ENCODE measurements at places on chromosomes 5 and 9. TPM values are rescaled to one million over a fixed set of nuclear protein-coding genes. Genes with fewer than 3 reads are reported as not detected.
A peak's percentile ranks its signal among the peaks of the same experiment; 100 is the strongest.

- no peaks in the 10 kb centered on the region for H3K36me3 ChIP-seq
- H3K4me3 ChIP-seq, result no peak overlapping the region
- no peak overlapping the region for H3K27ac ChIP-seq
- no peaks in the 10 kb centered on the region for H3K4me1 ChIP-seq
These were observed 201.9 kb downstream of the ZNF608 start for GRCh38 chr5:124544366-124545055.

DNA sequence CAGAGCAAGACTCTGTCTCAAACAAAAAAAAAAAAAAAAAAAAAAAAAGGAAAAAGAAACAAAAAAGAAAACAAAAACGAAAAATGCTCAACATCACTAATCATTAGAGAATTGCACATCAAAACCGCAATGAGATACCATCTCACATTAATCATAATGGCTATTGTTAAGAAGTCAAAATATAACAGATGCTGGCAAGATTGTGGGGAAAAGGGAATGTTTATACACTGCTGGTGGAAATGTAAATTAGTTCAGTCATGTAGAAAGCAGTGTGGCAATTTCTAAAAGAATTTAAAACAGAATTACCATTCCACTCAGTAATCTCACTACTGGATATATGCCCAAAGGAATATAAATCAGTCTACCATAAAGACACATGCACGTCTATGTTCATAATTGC is 50.4 kb upstream of the PRR16 start:
- H3K4me1 ChIP-seq, result no peaks in the 10 kb centered on the region
- no peak overlapping the region for H3K4me3 ChIP-seq
- DNase-seq, result no peak
- no peak overlapping the region for H3K27ac ChIP-seq
- no peaks in the 10 kb centered on the region for H3K27me3 ChIP-seq
- no peaks in the 10 kb centered on the region for H3K36me3 ChIP-seq

- H3K27ac ChIP-seq, result no peak overlapping the region
- no peaks in the 10 kb centered on the region for H3K4me1 ChIP-seq
- H3K27me3 ChIP-seq, result no peaks in the 10 kb centered on the region
- no peaks in the 10 kb centered on the region for H3K36me3 ChIP-seq
- H3K4me3 ChIP-seq, result no peak overlapping the region
These were observed 209.4 kb downstream of the GLIS3 start for GRCh38 chr9:4090491-4090890.

DNA sequence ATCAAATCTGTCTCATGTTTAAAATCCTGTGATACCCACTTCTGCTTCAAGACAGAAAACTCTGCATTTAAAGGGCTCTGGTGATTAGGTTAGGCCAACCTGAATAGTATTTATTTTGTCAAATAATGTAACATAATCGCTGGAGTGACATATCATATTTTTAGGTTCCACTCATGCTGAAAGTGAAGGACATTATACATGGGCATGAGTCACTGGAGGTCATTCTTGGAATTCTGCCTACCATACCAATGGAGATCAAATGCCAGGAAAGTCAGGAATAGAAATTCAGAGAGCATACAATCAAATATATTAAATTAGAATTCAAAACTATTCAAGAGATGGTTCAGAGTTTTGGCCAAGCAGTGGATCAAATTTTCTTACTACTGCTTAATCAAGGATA is 97.1 kb upstream of the PRSS3 start:
- no peak overlapping the region for H3K27ac ChIP-seq
- no peaks in the 10 kb centered on the region for H3K4me1 ChIP-seq
- H3K4me3 ChIP-seq, result no peak overlapping the region
- no peak for DNase-seq

DNA sequence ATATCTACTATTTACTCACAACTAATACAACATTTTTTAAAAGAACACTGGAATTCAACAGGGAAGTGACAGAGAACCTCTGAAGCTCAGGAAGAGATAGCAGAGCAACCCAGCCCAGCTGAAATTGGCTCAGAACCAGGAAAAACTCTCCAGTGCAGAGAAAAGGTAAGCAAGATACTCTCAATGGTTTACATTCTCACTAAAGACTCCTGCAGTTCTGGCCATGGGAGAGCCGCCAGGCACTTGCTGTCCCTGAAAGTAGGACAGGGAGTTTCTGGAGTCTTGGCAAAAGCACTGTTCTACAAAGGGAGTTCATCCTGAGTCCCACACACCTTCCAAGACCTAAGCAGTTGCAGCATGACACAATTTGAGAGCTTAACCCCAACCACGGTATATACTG is 330.8 kb downstream of the TRIM36 start:
- H3K27me3 ChIP-seq, result no peaks in the 10 kb centered on the region
- no peaks in the 10 kb centered on the region for H3K4me1 ChIP-seq
- DNase-seq, result no peak
- no peaks in the 10 kb centered on the region for H3K36me3 ChIP-seq

DNA sequence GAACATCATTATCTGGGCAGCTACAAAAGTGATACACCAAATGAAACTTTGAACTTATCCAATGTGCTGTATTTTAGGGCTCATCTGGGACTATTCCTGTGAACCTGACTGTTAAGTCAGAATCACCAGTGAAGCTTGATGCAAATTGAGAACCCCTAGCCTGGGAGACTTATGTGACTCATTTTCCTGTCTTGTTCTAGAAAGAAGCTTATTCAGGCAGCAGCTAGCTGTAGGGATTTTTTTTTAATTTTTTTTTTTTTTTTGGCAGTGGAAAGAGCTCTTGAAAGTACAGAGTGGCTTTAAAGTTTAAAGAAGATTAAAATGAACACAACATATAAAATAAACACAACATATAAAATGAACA is 81.1 kb upstream of the TNFAIP8 start:
- no peaks in the 10 kb centered on the region for H3K4me1 ChIP-seq
- no peaks in the 10 kb centered on the region for H3K36me3 ChIP-seq
- H3K27me3 ChIP-seq, result no peaks in the 10 kb centered on the region
- DNase-seq, result no peak
- no peak overlapping the region for H3K27ac ChIP-seq

DNA sequence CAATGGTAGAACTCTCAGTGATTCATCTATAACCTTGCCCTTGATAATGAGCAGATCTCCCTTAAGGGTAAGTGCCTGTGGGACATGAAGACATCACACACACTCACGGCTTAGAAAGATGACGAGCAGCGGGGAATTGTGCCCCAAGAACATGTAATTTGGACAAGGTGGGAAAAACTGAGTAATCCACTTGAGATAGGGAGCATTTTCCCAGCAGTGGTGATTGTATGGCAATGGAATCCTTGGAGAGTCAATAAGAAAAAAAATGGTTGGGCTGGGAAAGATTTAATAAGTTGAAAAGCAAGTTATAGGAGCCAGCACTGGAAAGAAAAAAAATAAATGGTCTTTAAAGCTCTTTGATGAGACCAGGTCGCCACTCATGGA is 193.1 kb downstream of the GLIS3 start:
- H3K4me3 ChIP-seq, result no peak overlapping the region
- peak overlapping the region; percentile 73 for H3K27ac ChIP-seq
- no peaks in the 10 kb centered on the region for H3K36me3 ChIP-seq
- no peak for DNase-seq
- peaks cover 3% of the 10 kb centered on the region for H3K4me1 ChIP-seq

DNA sequence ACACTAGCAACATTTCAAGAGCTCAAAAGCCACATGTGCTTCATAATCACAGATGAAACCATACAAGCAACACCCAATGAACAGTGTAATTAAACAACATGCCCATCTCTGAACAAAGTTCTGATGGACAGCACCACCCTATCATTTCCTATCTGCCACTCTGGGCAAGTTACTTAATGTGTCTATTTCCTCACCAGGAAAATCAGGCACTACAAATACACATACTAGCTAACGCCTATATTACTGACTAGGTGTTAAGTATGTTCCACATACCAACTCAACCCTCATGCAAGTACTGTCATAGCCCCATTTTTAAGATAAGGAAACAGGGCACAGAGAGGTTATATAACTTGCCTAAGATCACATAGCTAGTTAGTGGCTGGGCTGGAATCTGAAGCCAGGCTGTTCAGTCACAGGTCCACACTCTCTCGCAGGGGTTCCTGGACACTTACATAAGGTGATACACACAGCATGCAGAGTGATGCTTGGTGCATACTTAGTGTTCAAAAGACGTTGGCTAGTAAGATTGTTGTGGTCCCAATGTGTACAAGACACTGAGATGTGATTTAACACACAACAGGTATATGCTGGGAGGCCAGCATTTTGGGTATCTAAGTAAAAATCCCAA is 24.2 kb downstream of the CORO2A start:
- peaks cover 29% of the 10 kb centered on the region for H3K4me1 ChIP-seq
- no peaks in the 10 kb centered on the region for H3K36me3 ChIP-seq
- no peak overlapping the region for H3K4me3 ChIP-seq
- H3K27me3 ChIP-seq, result no peaks in the 10 kb centered on the region

- H3K4me3 ChIP-seq, result no peak overlapping the region
These were observed 9.3 kb downstream of the ZNF622 start for GRCh38 chr5:16456103-16456832.

DNA sequence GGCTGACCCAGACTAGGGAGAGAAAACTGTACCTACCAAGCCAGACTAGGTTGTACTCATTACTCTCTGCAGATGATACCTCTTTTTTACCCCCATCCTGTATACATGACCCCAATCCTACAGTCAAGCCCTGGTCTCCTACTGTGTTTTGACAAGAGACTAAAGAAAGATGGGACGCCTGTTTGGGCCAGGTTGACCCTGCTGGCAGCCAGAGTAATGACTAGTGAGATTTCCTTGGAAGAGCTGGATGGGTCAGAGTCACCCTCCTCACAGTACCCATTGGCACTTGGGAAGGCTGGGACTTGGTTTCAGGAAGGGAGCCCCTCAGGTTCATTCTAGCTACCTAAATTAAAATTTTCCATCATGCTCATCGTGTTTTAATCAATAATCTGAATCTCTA is 89.7 kb upstream of the NR4A3 start:
- H3K4me1 ChIP-seq, result no peaks in the 10 kb centered on the region
- H3K4me3 ChIP-seq, result no peak overlapping the region
- no peak for DNase-seq
- no peaks in the 10 kb centered on the region for H3K27me3 ChIP-seq
- H3K36me3 ChIP-seq, result no peaks in the 10 kb centered on the region

DNA sequence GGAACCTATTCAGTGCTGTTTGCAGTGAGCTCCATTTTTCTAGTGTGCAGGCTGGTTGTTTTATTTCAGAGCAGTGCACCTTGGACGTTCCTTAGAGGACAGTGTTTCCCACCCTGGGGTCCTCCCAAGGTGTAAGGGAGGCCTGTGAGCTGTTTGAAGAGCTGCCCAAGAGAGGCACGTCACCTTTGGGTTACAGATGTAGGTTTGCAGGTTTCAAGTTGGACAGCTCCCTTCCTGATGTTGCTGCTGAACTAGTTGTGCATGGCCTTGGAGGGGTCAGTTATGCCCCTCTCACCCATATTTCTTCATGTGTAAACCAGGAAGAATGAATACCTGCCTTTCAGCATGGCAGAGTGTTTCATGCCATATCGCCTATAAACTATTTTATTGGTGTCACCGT is 34.7 kb upstream of the POMT1 start:
- no peak for DNase-seq
- no peaks in the 10 kb centered on the region for H3K4me1 ChIP-seq
- H3K36me3 ChIP-seq, result peaks cover 98% of the 10 kb centered on the region
- H3K27me3 ChIP-seq, result no peaks in the 10 kb centered on the region

DNA sequence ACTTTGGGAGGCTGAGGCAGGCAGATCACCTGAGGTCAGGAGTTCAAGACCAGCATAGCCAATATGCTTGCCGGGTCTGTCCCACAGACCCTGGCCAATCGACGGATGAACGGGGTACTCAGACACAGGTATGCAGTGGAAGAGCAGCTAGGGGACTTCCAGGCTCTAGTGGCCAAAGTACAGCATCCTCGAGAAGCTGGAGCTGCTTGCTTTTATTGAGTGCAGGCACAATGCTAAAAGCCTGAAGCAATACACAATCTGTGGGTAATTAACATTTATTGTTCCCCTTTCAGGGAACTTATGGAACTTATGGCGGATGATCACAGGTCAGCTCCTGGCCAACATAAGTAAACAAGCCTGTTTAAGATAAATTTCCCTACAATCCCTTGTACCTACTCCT is 32.8 kb upstream of the SEMA4D start:
- H3K27me3 ChIP-seq, result no peaks in the 10 kb centered on the region
- no peak for DNase-seq
- no peak overlapping the region for H3K4me3 ChIP-seq
- peaks cover 59% of the 10 kb centered on the region for H3K4me1 ChIP-seq

GRCh38 chr9:26789959-26790358 is 102.6 kb downstream of the CAAP1 start:
- no peaks in the 10 kb centered on the region for H3K27me3 ChIP-seq
- H3K4me1 ChIP-seq, result no peaks in the 10 kb centered on the region
- no peaks in the 10 kb centered on the region for H3K36me3 ChIP-seq
- no peak for DNase-seq
- H3K4me3 ChIP-seq, result no peak overlapping the region

- DNase-seq, result no peak
- H3K36me3 ChIP-seq, result peaks cover 86% of the 10 kb centered on the region
These were observed 16.8 kb downstream of the ANXA1 start for GRCh38 chr9:73168298-73168934.

DNA sequence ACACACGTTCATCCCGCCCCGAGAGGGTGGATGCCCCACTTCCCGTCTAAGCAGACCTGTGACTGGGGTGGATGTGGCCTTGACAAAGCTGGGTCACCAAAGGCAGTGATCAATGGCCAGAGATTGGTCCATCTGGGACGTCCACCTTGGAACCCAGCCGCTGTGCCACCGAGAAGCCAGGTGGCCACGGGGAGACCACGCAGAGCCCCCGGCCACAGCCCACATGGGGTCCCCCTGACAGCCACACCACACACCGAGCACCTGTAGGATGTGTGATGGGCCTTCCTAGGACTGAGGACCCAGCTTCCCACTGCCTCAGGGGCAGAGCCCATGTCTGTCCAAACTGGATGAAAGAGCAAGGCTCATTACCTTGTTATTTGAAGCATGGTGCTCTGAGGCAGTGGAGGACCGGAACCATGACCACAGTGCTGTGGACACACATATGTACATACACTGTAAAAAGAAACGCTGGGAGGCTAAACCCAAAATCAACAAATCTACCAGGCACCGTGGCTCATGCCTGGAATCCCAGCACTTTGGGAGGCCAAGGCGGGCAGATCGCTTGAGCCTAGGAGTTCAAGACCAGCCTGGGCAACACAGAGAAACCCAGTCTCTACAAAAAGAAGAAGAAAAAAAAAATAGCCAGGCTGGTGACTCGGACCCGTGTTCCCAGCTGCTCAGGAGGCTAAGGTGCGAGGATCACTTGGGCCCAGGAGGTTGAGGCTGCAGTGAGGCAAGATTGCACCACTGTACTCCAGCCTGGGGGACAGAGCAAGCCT is 50.1 kb downstream of the MRPL36 start:
- DNase-seq, result peak; percentile 64
- H3K27me3 ChIP-seq, result peaks cover 69% of the 10 kb centered on the region
- no peak overlapping the region for H3K4me3 ChIP-seq
- H3K27ac ChIP-seq, result no peak overlapping the region
- H3K36me3 ChIP-seq, result no peaks in the 10 kb centered on the region

The UBTD2 gene
- total RNA-seq, result 16.2 TPM

The ARSB gene
- 26.0 TPM for total RNA-seq

The FAM221B gene
- total RNA-seq, result not detected

The ANKRD18A gene
- total RNA-seq, result 7.0 TPM

The SLC26A2 gene
- 14.3 TPM for total RNA-seq

The RNF183 gene
- not detected for total RNA-seq

The IGFBPL1 gene
- total RNA-seq, result 3.2 TPM

The PLPP7 gene
- 2.3 TPM for total RNA-seq

The ANKRD31 gene
- total RNA-seq, result 0.16 TPM

The CDC25C gene
- 0.34 TPM for total RNA-seq

The DND1 gene
- 0.71 TPM for total RNA-seq

The SLC22A4 gene
- 1.0 TPM for total RNA-seq

The ANKRD20A1 gene
- total RNA-seq, result 2.2 TPM

The FOXD4L6 gene
- not detected for total RNA-seq

The P4HA2 gene
- 58.5 TPM for total RNA-seq

The COL15A1 gene
- 42.7 TPM for total RNA-seq
